ENCODE measurements at places on chromosomes 2 and 18.
A peak's percentile ranks its signal among the peaks of the same experiment; 100 is the strongest.

GRCh38 chr2:46117379-46117778, 179.8 kb upstream of the EPAS1 start:
- no peak for DNase-seq

GRCh38 chr2:223001797-223002175, 50.2 kb upstream of the KCNE4 start:
- DNase-seq = no peak

DNA sequence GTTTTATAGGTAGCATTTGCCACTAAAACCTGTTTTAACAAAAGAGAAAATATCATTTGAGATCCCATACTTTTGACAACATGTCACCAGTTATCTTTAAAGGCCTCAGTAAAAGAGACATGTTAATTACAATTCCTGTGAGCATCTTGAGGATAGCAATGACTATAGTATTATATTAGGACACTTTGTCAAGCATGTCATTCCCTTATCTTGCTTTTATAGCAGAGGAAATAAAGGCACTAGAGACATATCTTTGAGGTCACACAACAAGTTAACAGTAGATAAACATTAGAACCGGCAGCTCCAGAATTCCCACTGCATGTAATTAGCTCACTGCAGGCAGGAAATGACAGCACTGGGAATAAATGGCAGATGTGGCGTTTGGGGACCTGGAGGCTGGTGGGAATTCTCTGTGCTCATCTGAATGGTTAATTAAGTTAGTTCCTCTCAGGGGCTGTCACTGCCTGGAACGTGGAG, 25.9 kb downstream of the LYPD6B start:
- DNase-seq = no peak

GRCh38 chr2:232437195-232437571, 18.8 kb upstream of the ALPI start:
- DNase-seq = no peak

GRCh38 chr2:26330114-26330549, 15.8 kb upstream of the SELENOI start:
- peak; percentile 76 for DNase-seq

DNA sequence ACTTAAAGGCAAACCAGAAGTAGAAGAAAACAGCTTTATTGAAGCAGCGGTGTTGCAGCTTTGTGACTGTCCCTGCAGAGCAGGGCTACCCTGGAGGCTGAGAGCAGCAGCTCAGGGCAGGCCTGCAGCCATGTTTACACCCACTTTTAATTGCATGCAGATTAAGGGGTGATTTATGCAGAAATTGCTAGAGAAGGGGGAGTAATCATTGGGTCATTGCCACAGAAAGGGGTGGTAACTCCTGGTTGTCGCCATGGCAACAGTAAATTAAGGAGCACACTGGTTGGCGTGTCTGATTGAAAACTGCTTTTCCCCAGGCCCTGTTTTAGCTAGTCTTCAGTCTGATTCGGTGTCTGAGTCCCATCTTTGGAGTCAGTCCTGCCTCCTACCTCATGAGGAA, 195.4 kb upstream of the HDAC4 start:
- DNase-seq = no peak

GRCh38 chr18:72161691-72162090, 382.5 kb downstream of the CBLN2 start:
- DNase-seq = no peak

- no peak for DNase-seq
Observed at GRCh38 chr2:187497858-187498463, 49.9 kb upstream of the CALCRL start.

GRCh38 chr18:50559752-50560680, at the start of gene MAPK4:
TSS of gene MAPK4 (plus strand) at chr18:50560087. CDS start at chr18:50663959, 103,872 bp downstream.
- DNase-seq = peak; percentile 38

DNA sequence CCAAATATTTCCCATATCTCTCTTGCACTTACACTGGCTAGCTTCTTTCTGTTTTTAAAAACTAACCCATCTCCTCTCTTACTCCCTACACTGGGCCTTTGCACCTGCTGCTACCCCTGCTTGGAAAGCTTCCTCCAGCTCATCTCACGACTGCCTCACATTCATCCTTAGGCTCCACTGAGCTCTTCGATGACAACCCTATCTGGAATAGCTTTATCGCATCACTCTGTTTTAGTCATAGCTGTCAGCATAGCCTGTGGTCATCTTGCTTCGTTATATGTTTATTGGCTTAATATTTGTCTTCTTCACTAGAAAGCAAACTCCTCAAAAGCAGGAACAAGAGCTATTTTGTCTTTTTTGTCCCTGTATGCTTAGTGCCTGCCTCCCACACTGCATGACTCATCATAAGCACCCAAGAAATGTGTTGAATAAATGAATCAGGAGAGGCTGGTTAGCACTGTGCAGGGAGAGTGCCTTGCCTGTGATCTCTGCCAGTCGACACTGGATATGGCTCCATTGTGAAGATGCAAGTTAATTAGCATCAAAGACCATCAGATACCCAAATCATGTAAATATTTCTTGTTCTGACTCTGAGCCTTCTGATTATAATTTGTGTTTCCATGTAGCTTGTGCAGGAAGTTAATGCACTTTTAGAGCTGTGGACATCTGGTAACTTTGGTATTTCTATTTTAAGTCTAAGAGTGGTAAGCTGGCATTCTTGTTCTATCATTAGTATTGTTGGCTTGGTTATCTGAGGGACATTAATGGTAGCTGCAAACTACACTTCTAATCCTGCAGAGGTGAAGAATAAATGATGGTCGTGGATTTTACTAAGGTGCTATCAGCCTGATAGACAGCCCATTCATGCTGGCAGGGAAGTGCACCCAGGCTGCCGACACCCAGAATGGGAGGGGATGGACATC, 10.3 kb upstream of the DYTN start:
- DNase-seq = no peak

DNA sequence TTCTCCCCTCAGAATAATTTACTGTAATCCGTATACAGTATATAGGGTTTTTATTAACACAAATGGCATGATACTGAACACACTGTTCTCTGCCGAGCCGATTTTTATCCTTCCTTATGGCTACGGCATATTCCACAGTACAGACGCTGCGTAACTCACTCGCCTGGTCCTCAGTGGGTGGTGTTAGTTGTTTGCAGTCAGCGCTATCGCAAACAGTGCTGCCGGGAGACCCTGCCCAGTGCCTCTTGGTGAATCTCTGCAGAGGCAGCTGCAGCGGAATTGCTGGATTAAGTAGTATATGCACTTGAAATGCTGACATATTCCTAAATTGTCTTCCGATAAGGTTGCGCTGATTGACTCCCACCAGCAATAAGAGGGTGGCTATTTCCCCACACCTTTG, 73.9 kb downstream of the MARCO start:
- DNase-seq = no peak

- peak; percentile 31 for DNase-seq
Observed at GRCh38 chr2:118003396-118003824, 10.5 kb downstream of the CCDC93 start.

DNA sequence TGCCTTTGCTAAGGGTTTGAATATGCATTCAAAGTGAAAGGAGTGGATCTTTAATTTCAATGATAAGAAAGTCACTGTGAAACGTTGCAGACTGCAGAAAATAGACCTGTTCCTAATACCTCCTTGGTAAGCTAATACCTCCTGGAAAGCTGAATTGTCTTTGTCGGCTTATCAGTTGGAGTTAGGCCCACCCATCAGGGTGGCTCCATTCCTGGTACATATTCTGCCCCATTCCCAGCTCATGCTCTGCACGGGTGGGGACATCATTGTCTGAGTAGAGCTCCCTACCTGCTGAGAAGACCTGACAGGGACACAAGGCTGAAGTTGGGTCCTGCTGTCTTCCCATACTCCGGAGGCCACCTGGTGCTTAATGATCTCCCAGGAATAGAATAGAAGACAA, 203.3 kb downstream of the EN1 start:
- DNase-seq = no peak

DNA sequence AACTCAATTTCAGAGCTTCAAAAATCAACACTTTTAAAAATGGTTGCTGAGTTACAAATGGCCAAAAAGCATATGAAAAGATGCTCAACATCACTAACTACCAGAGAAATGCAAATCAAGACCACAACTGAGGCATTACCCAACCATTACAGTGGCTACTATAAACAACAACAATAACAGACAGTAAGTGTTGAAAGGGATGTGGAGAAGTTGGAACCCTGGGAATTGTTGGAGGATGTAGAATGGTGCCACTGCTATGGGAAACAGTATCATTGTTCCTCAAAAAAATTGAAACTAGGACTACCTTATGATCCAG, 173.3 kb upstream of the SPRED2 start:
- DNase-seq = no peak

- DNase-seq = peak; percentile 66
Observed at GRCh38 chr2:98444436-98445176, at the start of gene INPP4A. TSS of gene INPP4A (plus strand) at chr2:98444858. CDS start at chr2:98520049, 75,191 bp downstream.

DNA sequence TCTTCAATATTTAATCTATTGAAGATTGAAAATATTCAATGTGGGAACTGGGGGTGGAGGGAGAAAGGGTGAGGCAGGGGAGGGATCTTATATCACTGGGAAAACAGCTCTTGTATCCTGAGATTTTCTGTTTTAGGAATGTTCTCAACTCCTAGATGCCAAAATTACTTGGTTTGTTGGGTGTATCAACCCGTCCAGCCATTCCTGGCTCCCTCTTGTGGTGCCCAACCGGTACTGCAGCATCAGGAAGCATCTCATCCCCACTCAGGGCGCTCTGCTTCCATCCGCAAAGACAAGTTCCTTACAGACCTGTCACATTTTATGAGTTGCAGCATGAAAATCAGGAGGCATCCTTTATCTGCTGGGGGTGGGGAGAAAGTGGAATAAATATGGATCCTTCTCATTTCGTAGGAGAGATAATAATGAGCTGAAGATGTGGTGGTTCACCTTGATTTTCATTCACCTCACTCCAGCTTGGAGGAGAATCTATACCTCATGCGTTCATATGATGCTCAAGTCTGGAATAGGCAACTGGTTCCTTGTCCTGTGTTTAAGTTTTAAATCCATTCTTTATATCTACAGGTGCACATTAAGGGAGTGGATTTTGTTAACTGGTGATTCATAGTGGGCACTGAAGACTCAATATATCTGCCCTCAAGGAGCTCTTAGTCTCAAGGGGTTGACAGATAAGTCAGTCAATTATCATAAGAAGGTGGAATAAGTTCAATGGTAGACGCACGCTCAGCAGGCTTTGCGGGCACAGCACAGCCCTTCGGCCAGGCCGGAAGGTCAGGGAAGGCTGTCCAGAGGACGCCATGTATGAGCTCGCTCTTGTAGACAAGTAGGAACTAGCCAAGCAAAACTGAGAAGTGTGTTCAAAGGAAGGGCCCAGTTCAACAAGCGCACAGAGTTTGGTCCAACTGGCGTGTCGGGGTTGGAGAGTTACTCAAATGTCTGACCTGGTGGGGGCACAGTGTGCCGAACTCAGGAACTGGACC, 127.3 kb downstream of the RNF144A start:
- DNase-seq = peak; percentile 20

DNA sequence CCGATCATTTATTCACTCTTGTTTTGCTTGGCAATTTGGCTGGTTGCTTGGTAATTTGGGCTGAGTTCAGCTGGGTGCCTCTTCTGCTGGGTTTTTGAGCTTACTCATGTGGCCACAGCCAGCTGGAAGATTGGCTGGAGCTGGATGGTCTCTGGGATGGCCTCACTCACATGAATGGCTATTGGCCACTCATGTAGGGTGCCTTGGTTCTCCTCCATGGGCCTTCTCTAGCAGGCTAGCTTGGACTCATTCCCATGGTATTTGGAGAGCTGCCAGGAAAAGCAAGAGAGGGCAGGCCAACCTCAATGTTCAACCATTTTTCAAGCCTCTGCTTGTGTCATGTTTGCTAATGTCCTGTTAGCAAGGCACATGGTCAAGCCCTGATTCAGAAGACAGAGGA, 16.9 kb downstream of the ZAP70 start:
- no peak for DNase-seq

DNA sequence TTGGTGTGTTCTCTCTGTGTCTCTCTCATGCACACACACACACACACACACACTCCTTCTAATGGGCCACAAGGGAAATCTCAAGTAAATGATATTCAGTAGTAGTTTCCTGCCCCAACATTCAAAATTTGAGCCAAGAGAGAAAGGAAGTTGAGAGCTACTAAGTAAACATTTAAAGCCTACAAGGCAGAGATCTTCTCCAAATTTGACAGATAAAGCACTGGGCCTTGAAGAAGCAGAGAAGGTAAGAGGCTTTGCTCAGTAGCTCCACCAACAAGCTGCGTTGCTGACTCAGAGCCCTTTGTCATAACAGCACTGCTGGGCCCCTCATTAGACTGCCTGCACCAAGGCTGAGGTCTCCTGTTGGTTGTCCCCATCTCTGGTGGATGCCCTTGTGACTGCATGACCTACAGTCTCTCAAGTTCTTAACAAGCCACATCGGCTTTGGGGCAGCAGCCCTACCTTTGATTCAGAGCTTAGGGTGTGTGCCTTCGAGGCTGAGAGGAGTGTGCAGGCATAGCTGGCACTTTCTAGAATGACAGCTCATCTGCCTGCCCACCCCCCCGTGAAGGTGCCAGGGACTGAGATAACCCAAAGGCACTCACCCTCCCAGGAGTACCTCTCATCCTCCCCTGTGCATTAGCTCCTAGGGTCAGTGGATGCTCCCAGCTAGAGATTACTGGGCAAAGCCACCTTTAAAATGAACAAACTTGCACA, 32.3 kb upstream of the NEB start:
- no peak for DNase-seq

DNA sequence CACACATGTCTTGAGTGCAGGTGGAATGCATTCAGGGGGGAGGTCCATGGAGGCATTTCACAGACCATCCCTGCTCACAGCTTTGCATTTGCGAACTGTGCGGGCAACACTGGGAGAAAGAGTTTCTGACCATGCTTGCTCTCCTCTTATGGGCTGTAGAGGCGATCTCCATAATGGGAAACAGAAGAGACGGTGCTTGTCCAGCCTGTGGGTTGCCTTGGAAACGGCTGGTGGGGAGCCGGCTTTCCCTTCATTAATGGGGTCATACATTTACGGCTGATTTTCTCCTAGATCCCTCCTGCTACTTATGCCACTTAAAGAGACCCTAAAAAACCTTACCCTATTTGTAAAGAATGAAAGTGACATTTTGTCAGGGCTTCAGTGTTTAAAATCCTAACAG, 147.4 kb downstream of the SOX11 start:
- DNase-seq = no peak

DNA sequence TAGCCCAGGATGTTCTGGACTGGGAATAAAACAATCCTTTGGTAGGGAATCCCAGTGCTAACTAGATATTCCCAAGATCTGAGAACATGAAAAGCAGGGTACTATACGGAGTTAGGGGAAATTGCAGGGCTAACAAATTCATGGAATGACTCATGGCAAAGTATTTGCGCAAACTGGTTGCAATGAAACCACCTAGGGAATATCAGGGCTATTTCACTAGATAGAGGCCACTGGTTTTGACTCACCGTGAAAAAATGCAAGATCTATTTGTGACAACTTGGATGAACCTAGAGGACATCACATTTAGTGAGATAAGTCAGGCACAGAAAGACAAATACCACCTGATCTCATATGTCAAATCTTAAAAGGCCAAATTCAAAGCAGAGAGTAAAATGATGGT, 233.3 kb downstream of the MBD2 start:
- no peak for DNase-seq

- DNase-seq = no peak
Observed at GRCh38 chr2:165970663-165971062, 17.1 kb upstream of the TTC21B start.

- no peak for DNase-seq
Observed at GRCh38 chr2:223117533-223117932, 65.5 kb downstream of the KCNE4 start.

All from NCI-H2171 (cell line).